ENCODE measurements at places on chromosomes 7 and 10. TPM values are rescaled to one million over a fixed set of nuclear protein-coding genes. Genes with fewer than 3 reads are reported as not detected.

- DNase-seq, result peak; percentile 41
Measured at GRCh38 chr10:119526621-119527592, 15.6 kb downstream of the RGS10 start.

- DNase-seq, result peak; percentile 67
Measured at GRCh38 chr10:16966991-16967865, 150.0 kb upstream of the RSU1 start.

DNA sequence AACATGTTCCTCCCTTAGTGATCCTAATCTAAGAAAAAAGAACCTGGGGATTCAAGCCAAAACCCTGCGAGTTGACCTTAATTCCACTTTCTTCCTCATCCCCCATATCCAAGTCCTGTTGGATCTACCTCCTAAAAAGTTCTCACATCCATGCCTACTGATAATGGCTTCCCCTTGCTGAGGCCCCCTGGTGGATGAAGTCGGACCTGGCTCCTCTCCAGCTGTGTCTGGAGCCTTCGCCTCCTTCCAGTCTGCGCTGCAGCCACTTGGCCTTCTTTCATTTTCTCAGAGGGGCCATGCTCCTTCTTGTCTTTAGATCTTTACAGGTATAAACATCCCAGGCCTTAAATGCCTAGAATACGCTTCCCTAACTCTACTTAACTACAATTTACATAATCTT, 8.1 kb downstream of the PDE1C start:
- no peak for DNase-seq

TMEM184A gene
- 7.7 TPM for total RNA-seq

ASIC3 gene
- total RNA-seq, result 0.39 TPM

DNA sequence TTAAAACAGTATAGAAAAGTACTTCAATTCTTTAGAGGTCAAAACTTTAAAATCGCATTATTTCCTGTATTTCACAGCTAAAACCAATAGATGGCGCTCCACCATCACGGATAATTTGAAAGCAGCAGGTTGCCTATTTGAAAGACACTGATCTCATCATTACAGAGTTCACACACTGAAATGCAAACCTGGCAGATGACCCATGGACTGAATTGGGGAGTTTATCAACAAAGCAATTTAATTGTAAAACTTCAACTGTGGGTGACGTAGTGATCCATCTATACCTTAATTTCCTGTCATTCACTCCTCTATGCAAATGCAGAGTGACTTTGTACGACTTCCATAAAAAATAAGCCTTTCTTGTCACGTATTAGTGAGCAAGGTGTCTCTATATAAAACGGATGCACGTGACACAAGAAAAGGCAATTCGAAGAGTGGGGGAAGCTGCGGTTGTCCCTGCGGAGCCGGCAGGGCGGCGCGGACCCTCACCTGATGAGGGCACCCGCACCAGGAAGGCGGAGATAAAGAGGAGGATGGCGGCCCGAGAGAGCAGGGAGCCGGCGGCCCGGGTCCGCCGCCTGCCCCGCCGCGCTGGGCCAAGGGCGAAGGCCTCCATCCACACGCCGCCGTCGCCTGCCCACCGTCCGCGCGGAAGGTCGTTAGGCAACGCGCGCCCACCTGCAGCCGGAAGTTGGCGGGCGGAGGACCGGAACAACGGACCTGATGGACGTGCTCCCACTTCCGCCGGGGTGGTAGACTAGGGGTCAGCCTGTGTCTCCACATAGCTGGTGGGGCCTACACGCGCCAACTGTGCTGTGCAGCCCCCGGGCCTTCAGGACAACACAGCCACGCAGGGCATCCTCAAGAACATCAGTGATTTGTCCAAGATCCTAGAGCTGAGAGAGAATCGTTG, at the start of gene ZPBP:
TSS of gene ZPBP (minus strand) at position 668 of the 913 bp plus-strand sequence. CDS start at position 616, 52 bp downstream.
- peak; percentile 28 for DNase-seq

- no peak for DNase-seq
Measured at GRCh38 chr7:149854611-149855360, 16.6 kb downstream of the ZNF862 start.

FAM13C gene
- total RNA-seq, result 16.8 TPM

GRCh38 chr7:140983802-140984201, 30.9 kb downstream of the MRPS33 start:
- no peak for DNase-seq

DNA sequence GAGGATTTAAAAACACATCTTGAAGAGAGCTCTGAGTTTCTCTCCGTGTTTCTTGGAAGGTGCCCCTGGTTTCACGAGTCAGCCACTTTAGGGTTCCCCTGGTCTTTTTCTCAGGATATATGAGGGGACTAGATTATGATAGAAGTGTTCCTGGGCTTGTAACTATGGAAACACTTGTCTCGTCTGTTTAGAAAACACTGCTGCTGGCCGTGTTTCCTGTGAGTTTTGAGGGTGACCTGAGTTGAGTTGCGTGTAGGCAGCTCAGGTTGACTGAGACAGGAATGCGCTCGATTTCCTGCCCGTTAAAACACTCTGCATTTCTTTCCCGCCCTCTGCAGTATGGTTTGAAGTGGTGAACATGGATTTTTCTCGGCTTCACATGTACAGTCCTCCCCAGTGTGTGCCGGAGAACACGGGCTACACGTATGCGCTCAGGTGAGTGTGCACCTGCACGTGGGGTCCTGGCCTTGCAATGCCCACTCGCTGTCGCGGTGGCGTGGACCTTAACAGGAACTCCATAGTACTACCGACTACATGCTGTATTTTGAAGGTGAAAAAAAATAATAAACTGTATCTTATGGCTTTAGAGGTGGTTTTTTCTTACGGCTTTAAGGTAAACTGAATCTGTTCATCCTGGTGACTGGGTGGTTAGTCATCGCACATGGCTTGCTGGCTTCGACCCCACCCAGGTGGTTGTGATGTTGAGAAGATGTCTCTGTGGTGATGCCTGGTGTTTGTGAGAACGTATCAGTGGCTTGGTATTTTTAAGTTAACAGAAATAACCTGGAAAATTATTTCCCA, at the start of gene SUN1:
TSS of gene SUN1 (plus strand) at position 310 of the 801 bp plus-strand sequence. CDS start at position 359, 49 bp downstream.
- DNase-seq, result no peak

GRCh38 chr7:117068511-117069145, 115.3 kb downstream of the ST7 start:
- DNase-seq, result no peak

ADARB2 gene
- total RNA-seq, result 0.10 TPM

DNA sequence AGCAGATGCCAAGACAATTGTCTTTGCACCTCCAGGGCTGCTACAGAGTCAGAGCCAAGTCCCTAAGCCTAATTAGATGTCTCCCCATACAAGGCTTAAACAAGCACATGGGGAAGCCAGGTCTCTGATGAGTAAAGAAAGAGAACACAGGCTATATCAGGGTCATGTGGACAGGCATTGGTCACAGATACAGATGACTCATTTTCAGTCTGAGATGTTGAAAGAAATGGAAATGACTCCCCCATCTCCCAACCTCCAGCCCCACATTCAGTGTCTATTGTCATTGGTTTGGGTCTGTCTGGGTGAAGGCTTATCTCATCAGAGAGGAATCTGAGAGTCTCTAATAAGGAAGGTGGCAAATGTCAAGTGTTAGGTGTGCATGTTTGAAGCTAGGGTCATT, 290.1 kb upstream of the KIAA1217 start:
- DNase-seq, result no peak

- DNase-seq, result no peak
Measured at GRCh38 chr10:84089162-84089561, 50.1 kb upstream of the GHITM start.

DNA sequence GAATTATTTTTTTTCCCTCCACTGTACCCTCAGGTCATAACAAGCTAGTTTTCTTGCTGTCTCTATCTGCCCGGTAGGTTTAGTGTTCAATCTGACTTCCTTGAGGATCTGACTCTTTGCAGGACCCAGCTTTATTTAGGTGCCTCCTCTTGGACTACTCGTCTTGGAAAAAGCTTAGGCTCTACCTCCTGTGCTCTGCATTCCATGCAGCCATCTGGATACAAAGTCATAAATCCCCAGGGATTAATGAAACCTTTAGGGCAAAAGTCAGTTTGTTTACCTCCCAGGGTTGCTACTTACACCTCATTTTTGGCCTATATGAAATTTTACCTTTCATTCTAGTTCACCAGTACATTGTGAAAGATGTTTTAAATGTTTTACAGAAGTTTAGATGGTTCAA, 8.0 kb downstream of the STAG3 start:
- no peak for DNase-seq

DNA sequence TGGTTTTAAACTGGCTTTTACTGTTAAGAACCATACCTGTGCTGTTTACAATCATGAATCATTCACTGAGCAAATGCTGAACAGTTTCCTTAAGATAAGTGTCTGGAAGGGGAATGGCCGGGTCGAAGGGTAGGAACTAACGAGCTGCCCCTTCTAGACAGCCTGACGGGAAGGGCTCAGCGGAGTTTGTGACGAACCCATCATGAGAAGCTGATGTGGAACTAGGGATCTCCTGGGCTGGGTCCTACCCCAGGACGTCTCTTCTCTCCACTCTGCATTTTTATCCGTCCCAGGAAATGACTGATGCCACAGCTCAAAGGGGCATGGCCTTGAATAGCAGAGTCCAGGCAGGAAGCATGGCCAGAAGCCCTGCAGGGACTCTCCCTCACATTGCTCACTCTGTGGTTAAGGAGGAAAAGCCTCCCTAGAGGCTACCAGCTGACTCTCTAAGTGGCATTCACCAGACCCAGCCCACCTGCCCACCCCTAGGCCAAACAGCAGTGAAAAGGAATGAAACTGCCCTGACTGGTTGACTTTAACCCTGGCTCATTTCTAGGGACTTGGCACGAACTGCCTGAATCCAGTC, 112.0 kb downstream of the PFKFB3 start:
- DNase-seq, result no peak

DNA sequence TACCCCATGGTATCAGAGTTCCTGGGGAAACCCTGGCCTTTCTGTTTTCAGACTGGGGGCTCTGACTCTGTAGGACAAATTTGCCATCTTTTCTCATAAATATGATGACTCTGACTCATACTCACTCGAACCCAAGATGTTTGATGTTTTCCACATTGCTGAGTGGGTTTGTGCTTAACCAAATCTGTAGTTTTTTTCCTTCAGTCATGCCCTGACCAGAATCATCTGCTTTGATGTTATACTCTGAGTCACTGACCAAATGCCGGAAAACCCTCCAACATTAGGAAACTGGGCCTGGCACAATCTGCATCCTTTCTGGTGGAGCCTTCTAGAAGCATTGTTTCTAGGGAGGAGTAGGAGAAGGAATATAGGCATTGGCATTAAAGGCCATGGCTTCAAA, 118.7 kb downstream of the C10orf105 start:
- DNase-seq, result no peak

PTF1A gene
- total RNA-seq, result not detected

GRCh38 chr7:114934713-114935112, 12.8 kb downstream of the MDFIC start:
- DNase-seq, result no peak

DNA sequence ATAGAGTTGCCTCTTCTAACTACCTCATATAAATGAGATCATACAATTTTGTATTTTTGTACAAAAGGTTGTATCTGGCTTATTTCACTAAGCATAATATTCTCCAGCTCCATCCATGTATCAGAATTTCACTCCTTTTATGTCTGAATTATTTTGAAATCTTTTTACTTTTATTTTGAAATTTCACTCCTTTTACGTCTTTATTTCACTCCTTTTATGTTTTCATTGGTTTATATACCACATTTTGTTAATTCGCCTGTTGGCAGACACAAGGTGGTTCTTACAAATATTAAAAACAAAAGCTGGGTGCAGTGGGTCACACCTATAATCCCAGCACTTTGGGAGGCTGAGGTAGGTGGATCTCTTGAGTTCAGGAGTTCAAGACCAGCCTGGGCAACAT, 5.8 kb downstream of the EZH2 start:
- no peak for DNase-seq

GHRHR gene
- total RNA-seq, result not detected

DNA sequence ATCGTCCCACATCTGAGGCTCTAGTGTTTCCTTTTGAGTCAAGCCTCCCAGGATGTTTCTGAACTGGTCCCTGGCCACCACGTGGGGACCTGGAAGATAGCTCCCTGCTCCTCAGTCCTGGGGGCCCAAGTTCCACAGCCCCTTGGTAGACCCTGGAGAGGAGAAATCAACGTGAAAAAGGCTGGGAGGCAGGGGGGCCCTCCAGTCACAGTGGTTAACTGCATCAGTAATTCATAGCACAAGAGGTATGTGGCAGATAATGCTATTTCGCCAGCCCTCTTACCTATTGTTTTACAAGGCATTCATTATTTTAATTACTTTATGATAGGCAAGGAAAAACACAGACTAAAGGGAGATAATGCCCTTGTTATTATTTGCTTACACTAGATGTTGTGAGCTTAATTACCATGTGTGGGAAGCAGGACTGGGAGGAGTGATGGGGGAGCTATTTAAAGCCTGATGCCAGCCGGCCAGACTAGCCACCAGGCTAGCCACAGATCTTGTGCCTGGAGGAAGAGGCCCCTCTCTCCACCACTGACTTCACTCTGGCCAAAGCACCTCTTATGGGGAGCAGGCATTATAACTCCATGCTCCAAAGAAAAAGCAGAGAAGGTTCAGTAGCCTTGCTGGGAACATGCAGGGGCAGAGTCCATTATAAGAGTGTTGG, 230.7 kb downstream of the KCNMA1 start:
- no peak for DNase-seq

PNLIPRP1 gene
- not detected for total RNA-seq

LIPN gene
- 8.2 TPM for total RNA-seq

DNA sequence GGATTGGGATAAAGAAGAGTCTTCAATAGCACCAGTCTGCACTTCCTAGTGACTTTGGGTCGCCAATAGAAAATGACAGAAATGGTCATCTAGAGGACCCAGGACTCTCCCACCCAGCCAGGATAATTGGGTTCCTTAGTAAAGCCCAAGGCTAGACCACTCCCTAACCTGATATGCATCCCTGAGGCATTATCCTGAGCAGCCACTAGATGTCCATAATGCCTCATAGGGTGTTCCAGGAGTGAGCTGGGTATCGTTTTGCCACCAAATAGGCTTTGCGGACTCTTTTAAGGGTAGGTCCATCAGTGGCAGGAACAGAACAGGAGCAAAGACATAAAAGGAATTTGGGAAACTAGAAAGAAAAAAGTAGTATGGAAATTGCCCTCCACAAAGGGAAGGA, 4.5 kb upstream of the LRRC4 start:
- no peak for DNase-seq

CLDN3 gene
- total RNA-seq, result 0.20 TPM

DNA sequence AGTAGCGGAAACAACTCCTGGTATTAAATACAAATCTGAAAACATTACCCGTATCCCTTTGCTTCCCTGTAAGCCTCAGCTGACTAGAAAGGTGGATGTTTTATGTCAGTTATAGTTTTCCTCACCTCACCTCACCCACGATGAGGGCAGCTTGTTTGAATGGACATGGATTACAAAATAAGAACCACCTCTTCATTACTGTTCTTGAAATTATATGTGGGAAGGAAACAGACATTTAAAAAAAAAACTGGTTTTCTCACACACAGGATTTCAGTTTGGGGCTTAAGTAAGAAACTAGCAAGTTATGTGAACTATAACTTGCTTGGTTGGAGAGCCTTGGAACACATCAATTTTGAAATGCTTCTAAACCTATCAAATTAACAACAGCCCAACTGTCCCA, 232.9 kb upstream of the CCDC6 start:
- no peak for DNase-seq

GRCh38 chr7:1544178-1544895, 11.7 kb downstream of the TMEM184A start:
- no peak for DNase-seq

GRCh38 chr10:117320050-117320665, 55.1 kb downstream of the PDZD8 start:
- no peak for DNase-seq

GRCh38 chr10:123595661-123596060, 70.5 kb upstream of the GPR26 start:
- no peak for DNase-seq

Data from skin of body (tissue), 3 donors.